ENCODE measurements at places on chromosomes 12 and 14. TPM values are rescaled to one million over a fixed set of nuclear protein-coding genes. Genes with fewer than 3 reads are reported as not detected.

- no peak for DNase-seq
These were observed 103.0 kb downstream of the C12orf42 start for GRCh38 chr12:103392722-103393121.

DNA sequence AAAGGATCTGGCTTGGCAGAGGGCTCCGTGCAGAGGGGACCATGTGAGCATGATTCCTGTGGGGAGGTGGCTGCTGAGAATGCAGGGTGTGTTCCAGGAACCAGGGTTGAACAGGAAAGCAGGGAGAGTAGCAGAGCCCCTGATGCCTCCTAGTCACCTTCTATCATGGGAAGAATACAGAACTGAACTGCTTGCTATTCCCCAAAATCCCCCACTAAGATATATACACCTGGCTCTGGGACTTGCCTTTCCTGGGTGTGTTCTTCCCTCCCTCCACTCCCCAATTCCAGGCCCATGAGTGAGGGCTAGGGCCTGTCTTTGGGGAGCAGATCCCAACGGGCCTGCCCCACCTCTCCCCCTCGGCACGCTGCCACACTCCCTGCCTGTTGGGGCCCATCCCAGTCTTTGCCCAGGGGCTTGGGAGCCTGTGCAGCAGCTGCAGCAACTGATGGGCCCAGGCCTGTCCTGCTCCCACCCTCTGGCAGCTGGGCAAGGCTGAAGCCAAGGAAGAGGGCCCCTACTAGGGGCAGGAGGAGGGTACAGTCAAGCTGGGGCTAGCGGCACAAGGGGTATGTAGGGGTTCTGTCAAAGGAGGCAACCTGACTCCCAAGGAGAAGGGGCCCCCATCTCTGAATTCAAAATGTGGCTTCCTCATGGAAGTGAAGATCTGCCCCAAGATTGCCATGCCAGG, 3.2 kb downstream of the AJUBA start:
- no peak for DNase-seq

Gene TEX52
- not detected for total RNA-seq

Gene ZFHX2
- total RNA-seq: 0.33 TPM
